ENCODE measurements at places on chromosomes 1 and 21. TPM values are rescaled to one million over a fixed set of nuclear protein-coding genes. Genes with fewer than 3 reads are reported as not detected.

Gene KLHL12
- total RNA-seq: 18.1 TPM

Gene OR2L2
- total RNA-seq: not detected

Gene SYTL1
- 16.9 TPM for total RNA-seq

Gene CZIB
- total RNA-seq: 74.1 TPM

Gene OR2T2
- not detected for total RNA-seq

Gene NRDC
- 90.2 TPM for total RNA-seq

Gene TTLL10
- 0.93 TPM for total RNA-seq

Gene SARS1
- 385 TPM for total RNA-seq

Gene HTR6
- 0.22 TPM for total RNA-seq

Gene CR1L
- 0.67 TPM for total RNA-seq

Gene F3
- 2.6 TPM for total RNA-seq

Gene DYNLT5
- total RNA-seq: 69.2 TPM

Gene ALX3
- 0.29 TPM for total RNA-seq

Gene CPTP
- 15.0 TPM for total RNA-seq

Gene KCNAB2
- 11.0 TPM for total RNA-seq

Gene LCE1F
- total RNA-seq: not detected

Gene MXRA8
- total RNA-seq: 13.2 TPM

Gene ERO1B
- total RNA-seq: 3.3 TPM

Gene AKR7A3
- total RNA-seq: 1.3 TPM

Gene APCS
- total RNA-seq: not detected

Gene FALEC
- 2.0 TPM for total RNA-seq

Gene AMY1A
- total RNA-seq: not detected

Gene GRIK3
- total RNA-seq: 19.7 TPM

Gene THRAP3
- total RNA-seq: 72.6 TPM
